ENCODE measurements at places on chromosomes 5 and 9.

- DNase-seq = no peak
Observed at GRCh38 chr9:127563579-127563978, 48.5 kb upstream of the STXBP1 start.

DNA sequence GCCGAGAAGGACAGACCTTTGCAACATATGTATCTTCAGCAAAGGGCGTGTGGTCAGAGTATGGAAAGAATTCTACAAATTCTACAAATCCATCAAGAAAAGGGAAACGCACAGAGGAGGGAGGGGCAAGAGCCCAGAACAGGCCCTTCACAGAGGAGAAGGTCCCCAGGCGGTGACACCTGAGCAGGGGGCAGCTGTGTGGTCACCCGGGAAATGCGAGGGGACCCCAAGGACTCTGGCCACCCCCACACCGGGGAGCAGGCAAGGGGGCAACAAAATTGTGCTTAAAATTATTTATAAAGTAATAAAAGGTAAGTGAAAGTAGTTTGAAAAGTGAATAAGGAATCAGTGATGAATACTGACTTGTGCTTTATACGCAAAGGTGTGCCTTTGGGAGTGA, 17.6 kb downstream of the NACC2 start:
- no peak for DNase-seq

DNA sequence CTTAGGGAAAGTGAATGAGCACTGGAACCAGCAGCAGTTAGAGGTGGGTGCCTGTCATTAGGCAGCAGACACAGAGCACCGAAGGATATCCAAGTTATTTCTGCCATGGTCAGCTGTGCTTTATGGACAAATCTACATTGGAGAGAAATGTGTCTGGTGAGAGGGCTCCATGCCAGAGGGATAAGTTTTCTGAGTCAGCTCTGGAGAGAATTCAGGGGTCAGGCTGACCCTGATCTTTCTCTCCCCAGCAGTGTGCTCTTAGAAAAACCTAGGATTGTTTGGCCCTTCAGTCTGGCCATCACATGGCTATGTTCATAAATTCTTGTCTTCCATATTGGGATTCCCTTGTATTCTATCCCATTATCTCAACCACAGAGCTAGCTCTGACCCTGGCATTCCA, 8.9 kb upstream of the IL17B start:
- no peak for DNase-seq

DNA sequence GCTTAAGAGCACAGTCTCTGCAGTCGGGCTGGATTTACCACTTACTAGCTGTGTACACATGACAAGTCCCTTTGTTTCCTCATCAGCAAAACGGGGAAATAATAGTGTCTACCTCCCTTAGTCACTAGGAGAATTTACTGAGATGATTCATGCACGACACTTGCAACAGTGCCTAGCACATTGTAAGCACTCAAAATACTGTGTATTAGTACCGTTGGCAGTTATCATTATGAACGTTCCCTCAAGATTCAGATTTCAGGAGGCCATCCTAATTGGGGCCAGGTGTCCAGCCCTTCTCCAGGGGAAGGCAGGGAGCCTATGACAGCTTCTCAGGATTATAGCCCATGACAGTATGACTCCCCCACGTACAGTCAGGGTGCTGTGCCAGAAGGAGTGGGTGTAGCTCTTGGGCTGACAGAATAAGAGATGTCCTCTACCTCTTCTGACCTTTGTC, 164.3 kb downstream of the DOCK2 start:
- DNase-seq = no peak

DNA sequence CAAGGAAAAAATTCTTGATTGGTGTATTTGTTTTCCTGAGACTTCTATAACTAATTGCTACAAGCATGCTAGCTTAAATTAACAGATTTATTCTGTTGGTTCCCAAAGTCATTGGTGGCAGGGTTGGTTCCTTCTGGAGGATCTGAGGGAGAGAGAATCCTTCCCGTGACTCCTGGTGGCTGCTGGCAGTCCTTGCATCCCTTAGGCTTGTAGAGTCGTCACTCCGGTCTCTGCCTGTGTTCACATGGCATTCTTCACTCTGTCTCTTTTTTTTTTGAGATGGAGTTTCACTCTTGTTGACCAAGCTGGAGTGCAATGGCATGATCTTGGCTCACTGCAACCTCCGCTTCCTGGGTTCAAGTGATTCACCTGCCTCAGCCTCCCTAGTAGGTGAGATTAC, 5.3 kb downstream of the CDK9 start:
- DNase-seq = no peak

Measured in cortex of kidney (tissue), 1 donor.